ENCODE measurements at places on chromosomes 3 and 15. TPM values are rescaled to one million over a fixed set of nuclear protein-coding genes. Genes with fewer than 3 reads are reported as not detected.

GRCh38 chr15:91983729-91984340 is 130.3 kb downstream of the SLCO3A1 start:
- no peak for DNase-seq

- no peak for DNase-seq
Measured at GRCh38 chr3:179921951-179922350, 114.8 kb downstream of the PEX5L start.

ARPIN gene
- 30.0 TPM for total RNA-seq

SCAANT1 gene
- total RNA-seq, result not detected

GPR27 gene
- total RNA-seq, result 16.3 TPM

TMEM108 gene
- 1.5 TPM for total RNA-seq

RTP4 gene
- 10.6 TPM for total RNA-seq

Data from ureter (tissue), 1 donor.